ENCODE measurements at places on chromosomes 13 and 19.

DNA sequence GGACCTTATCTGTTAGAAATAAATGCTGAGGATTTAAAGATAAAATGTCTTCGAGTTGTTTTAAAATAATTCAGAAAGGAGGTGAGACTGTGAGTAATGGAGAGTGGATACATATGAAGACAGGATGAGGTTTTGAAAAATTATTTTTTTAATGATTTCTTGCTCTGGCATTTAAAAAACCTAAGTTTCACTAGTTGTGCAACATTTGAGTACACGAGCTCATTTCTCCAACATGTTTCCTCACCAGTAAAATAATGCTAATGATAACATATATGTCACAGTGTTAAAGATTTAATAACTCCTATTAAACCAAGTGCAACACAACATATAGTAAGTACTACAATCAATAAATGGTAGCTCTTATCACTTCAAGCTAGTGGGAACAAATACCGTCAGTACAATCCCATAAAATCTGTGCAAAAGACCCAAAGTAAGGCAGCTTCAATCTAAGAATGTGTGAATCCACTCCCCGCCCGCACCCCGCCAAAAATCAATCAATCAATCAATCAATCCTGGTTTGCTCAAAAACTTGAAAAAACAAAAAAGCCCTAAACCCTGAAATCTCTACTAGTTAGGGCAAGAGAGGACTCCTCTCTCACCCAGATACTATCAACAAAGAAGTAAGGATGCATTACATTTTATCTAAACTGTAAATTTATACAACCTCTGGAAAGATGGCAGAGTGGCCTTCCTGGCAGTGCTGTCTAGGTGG, 1.3 kb downstream of the ALG5 start:
- DNase-seq, result no peak

- no peak for DNase-seq
These were observed 19.9 kb downstream of the MEGF8 start for GRCh38 chr19:42345191-42345812.

- DNase-seq, result no peak
These were observed 1.6 kb upstream of the CASP14 start for GRCh38 chr19:15047680-15048079.

DNA sequence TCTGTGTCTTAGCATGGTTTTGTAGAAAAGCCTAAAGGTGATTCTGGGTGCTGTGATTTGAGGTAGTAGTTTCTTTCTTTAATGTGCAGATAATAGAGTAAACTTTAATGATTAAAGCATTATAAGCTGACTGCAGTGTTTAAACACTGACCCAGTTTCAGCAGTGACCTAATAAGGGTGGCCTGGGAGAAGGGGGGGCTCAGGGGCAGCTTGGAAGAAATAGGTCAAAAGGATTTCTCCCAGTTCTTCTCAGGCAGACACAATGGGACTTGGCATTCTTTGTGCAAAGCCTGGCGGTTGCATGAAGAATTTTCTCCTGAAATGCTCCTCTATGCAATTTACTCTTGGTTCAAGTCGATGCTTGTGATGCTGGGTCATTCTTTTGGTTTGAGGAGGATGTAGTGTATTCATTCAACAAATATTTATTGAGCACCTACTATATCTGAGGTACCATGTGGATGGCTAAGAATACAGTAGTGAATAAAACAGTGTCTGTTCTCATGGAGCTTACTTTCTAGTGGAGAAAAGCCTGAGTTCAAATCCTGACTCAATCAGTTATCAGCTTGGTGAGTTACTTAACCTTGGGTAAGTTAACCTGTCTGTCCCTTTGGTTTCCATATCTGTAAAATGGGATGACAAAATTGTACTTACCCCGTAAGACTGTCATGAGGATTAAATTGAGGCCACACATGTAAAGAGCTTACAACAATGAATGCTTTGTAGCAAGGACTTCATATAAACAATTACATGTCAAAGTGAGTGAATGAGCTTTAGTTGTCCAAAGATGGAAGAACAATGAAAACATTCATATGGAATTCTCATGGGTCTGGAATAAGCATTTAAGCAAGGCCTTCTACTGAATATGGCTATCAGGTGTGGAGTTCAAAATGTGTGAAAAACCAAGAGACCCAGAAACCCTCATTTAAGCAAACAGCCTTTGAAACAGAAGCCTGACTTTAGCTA, 210.2 kb downstream of the KCNRG start:
- DNase-seq, result no peak
